ENCODE measurements at places on chromosomes 2 and 18.

GRCh38 chr2:172888714-172889669, 153.3 kb downstream of the RAPGEF4 start:
- DNase-seq: no peak

DNA sequence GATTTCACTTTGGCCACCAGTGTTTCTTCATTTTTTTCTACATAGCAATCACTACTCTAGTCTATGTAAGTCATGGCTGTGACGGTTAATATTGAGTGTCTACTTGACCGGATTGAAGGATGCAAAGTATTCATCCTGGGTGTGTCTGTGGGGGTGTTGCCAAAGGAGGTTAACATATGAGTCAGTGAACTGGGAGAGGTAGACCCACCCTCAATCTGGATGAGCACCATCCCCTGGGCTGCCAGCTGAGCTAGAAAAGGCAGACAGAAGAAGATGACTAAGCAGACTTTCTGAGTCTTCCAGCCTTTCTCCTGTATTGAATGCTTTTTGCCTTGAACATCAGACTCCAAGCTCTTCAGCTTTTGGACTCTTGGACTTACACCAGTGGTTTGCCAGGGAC, 265.0 kb upstream of the SLC8A1 start:
- DNase-seq: peak; percentile 45

DNA sequence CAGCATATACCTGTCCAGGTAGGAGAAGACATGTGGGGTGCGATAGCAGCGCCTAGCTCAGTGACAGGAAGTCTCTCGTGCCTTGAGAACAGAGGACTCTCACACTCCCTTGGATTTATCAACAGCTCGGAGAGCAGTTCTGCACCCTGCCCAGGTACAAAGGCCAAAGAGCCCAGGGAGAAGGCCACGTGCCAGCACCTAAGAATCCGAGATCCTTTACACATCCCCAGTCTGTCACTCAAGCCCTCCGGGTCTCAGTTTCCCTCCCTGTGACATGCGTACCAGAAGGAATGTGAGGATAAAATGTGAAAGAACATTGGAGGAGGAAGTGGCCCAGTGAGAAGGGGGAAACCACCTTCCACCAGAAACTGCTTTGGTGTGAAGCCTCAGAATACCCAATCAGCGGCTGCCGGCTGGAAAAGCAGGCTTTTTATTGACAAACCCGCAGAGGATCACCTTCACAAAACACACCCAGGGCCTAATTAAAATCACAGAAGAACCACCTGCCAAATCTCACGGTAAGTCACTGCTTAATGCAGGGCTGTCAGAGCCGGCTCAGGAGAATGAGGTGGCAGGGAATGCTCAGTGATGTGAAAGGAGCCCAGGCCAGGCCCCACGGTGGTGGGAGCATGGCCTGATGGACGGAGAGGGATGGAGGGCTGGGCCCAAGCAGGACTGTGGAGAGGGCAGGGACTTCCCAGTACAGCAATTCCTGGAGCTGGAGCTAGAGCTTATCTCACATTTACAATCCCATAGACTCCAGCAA, 66.3 kb downstream of the MYO5B start:
- DNase-seq: no peak

DNA sequence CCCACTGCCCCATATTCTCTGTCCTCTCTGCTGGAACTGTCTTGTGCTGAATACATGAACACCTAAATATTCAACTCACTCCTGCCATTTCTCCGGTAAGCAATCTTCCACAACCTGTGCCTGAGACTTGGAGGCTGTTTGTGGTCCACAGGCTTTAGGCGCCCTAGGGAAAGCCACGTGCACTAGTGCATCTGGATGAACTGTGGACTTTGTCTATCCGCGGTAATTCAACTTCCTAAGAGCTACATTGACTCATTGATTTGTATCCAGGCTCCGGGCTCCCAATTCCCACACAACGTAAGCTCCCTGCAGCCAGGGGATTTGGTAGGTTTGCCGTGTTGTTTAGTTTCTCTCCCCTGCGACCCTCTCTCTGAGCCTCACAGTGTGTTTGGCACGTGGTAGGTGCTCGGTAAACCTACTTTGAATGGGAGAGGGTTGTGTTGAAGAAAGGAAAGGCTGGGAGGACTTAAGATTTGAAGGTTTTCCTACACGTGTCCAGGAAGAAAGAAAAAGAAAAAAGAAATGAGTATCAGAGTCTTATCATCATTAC, 718.2 kb downstream of the DPP10 start:
- DNase-seq: no peak

- no peak for DNase-seq
Observed at GRCh38 chr2:102063487-102063911, 71.7 kb downstream of the IL1R2 start.

- no peak for DNase-seq
Observed at GRCh38 chr2:130869441-130870160, 32.9 kb downstream of the ARHGEF4 start.

DNA sequence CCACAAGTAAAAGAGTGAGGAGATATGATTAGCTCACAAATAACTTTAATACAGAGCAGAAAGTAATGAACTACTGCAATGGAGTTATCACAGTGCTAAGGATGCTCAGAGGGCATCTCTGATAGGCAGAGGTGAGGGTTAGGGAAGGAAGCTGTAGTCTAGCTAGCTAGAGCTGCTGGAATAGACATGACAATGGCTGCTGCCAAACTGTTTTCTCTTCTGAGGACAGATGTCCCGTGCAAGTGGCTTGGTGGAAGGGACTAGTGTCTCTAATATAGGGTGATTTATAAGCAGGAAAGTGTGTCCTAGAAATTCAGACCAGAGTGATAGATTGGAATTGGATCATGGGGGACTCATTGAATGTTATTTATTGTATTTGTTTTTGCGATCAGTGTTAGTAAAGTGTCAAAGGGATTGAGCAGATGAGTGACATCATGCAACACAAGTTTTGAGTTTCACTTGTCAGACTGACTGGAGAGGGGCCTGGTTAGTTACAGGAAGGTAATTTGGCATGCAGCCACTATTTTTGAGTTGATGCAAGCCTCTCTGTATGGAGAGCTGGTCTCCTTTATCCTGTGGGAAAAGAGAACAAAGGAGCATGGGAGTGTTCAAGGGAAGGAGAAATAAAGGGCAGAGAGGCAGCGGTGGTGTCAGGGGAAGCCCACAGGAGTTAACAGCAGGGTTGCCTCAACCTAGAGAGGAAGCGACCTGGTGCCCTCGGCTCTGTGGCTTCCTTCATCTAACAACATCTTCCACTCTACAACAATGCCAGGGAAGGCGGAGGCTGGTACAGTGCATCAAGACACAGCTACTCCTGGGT, 1.9 kb downstream of the CTLA4 start:
- no peak for DNase-seq

DNA sequence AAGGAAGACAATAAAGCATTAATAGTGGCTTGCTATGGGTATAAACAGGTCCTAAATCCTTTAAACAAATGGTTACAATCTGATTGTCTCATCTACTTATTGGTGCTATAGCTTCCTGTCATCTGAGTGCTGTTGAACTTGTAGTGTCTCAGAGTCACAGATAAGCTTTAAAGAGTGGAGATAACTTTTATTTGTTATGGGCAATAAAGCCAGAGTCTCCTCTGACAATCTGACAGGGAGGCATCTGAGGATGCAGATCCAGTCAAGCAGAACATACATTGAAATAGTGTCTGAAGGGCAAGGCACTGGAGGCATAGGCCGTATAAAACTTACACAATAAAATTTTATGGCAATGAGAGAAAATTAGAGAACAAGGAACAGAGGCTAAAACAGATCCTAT, 1132.4 kb upstream of the CDH2 start:
- DNase-seq: no peak

- DNase-seq: no peak
Observed at GRCh38 chr2:102601730-102602129, 17.6 kb upstream of the SLC9A2 start.

DNA sequence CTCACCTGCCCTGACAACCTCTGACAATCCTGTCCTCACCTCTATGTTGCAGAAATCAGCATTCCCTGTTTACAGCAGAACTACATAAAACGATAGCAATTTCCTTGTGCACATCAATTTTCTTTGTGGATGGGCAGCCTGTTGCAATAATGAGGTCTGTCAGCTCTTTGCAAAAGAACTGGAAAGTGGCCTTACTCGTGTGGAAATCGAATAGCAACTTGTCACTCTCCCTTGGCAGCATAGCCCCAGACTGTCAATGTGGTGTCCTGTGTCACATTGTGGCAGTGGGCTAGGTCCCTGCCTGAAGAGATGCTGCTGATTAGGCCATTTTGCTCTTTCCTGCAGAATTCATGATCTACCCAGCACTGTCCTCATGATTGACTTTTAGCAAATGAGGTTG, 531.9 kb downstream of the CCDC85A start:
- DNase-seq: no peak

- DNase-seq: peak; percentile 9
Observed at GRCh38 chr18:43805646-43806194, 528.4 kb upstream of the SYT4 start.

GRCh38 chr2:2523461-2524347, 192.6 kb upstream of the MYT1L start:
- DNase-seq: no peak

DNA sequence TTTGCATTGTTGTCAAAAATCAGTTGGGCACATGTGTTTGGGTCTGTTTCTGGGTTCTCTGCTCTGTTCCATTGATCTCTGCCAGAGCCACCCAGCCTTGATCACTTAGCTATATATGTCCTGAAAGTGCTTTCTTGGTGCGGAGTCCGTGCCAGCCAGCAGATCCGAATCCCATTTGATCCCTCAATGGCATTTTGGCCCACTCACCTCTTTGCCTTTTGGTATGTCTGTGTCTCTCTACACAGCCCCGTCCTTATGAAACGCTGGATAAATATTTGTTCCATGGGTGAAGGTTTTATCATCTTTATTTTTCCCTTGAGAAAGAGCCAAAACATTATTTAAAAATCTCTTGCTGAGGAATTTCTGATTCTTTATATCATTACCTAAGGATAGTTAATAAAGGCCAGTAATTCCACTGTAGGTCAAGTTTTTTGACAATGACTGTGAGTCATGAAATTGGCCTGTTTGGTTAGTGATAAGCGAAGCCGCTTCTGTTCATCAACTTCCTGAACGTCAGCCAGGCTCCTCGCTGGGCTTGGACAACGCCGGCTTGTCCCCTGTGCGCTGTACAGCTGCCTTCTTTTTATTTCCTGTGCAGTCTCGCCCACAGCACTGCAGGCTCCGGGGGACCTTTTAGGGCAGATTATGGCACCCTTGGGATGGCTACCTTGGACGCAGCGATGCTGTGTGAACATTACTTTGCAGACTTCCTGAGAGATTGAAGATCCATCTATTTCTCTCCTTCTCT, 24.9 kb downstream of the MTCL1 start:
- DNase-seq: peak; percentile 87

- no peak for DNase-seq
Observed at GRCh38 chr18:78774741-78775141, 204.9 kb upstream of the SALL3 start.

GRCh38 chr2:172791953-172792352, 56.3 kb downstream of the RAPGEF4 start:
- no peak for DNase-seq

- no peak for DNase-seq
Observed at GRCh38 chr2:151241224-151241623, 20.4 kb downstream of the RBM43 start.

- no peak for DNase-seq
Observed at GRCh38 chr2:19775315-19775714, 126.5 kb downstream of the TTC32 start.

- no peak for DNase-seq
Observed at GRCh38 chr18:59265246-59265973, 7.8 kb downstream of the RAX start.

GRCh38 chr18:28287146-28287545, 110.2 kb upstream of the CDH2 start:
- no peak for DNase-seq

DNA sequence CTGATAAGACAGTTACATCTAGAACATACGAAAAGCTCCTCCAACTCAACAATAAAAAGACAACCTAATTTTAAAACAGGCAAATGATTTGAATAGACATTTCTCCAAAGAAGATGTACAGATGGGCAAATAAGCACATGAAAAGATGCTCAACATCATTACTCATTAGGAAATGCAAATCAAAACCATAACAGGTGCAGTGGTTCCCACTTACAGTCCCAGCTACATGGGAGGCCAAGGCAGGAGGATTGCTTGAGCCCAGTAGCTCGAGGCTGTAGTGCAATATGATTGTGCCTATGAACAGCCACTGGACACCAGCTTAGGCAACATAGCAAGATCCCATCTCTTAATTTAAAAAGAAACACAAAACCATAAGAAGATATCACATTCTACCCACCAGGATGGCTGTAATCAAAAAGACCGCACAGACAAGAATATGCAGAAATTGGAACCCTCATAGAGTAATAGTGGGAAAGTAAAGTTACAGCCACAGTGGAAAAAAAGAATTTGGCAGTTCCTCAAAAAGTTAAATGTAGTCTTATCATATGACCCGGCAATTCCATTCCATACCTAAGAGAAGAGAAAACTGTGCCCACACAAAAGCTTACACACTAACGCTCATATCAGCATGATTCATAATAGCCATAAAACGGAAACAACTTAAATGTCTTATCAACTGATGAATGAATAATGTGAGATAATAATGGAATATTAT, 30.5 kb upstream of the ARMC9 start:
- no peak for DNase-seq

DNA sequence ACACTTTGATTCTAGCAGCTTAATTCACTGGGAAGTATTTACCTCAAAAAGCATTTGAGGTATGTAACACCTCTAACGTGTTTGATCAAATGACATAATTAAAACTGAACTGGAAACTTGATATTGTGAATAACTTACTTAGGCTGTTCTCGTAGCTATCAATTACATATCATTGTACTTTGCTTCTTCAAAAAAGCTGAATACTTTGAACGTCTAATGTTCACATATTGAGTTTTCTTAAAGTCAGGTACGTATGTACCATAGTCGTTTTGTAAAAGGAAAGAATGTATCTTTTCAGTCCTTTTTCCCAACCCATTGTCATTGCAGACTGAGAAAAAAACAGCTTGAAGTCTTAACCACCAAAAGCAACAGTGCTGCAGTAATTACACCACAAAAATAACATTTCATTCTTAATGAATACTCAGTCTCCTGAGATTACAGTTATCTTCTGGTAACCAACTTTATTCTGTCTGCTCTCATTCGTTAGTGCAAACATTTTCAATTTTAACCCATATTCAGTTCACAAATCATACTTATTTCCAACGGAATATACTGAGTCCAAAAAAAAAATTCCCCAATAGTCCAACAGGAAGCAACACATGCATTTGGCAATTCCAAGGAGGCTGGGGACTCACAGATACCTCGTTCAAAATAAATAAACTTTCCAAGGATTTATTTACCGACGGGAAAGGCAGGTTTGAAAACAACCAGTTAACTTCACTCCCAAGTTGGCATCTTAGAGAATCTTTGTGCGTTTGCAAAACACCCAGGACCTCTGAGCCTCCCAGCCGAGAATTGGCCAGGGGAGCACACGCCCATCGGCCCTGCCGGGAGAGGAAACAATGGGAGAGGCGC, 1.1 kb downstream of the CHN1 start:
- DNase-seq: no peak

DNA sequence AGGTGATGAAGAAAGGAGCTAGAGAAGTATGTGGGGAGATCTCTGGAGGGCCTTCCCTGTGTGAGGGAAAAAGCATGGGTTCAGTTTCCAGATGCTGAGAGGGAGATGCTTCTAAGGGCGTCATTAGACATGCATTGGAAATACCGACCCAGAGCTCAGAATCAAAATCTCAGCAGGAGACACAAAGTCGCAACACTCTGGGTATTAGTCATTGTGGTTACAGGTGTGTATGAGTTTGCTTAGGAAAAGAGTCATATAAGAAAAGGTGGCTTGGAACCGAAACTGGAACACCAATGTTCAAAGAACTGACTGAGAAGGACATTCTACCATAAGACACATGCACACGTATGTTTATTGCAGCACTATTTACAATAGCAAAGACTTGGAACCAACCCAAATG, 477.1 kb downstream of the FBXO15 start:
- no peak for DNase-seq

- DNase-seq: no peak
Observed at GRCh38 chr18:61953161-61953560, 60.4 kb upstream of the RNF152 start.
